ENCODE measurements at places on chromosomes 11 and 22.
A peak's percentile ranks its signal among the peaks of the same experiment; 100 is the strongest.

DNA sequence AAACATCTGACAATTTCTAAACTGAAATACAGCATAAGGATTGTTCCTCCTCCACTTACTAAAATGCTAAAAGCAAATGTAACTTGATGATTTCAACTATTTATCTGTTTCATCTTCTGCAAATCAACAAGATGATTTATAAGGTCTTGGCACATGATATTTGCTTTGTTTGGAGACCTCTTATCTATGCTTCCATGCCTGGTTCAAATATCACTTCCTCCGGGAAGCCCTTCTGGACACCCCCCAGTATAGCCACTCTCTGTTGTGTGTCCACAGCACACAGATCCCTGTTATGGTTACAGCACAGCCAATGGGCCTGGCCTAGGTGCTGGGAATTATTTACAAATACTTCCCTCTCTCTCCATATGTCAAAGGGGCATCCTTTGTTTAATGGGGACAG is 114.8 kb downstream of the C11orf58 start:
- no peak for DNase-seq

GRCh38 chr22:26483043-26483438 is 542 bp downstream of the HPS4 start:
- no peak for DNase-seq

DNA sequence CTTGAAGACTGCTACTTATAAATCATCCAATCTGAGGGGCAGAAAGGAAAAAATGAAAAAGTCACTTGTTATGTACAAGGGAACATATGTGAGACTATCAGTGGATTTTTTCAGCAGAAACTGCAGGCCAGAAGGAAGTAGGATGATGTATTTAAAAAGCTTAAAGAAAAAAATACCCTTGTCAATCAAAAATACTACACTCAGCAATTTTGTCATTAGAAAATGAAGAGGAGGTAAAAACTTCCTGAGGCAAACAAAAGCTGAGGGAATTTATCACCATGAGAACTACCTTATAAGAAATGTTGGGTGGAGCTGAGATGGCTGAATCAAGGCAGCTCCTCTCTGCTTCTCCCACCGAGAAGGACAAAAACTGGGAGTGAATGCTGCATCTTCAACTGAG is 21.1 kb downstream of the MRGPRX2 start:
- no peak for DNase-seq

- DNase-seq, result no peak
These were observed 49.5 kb downstream of the GAB4 start for GRCh38 chr22:16958475-16958874.

DNA sequence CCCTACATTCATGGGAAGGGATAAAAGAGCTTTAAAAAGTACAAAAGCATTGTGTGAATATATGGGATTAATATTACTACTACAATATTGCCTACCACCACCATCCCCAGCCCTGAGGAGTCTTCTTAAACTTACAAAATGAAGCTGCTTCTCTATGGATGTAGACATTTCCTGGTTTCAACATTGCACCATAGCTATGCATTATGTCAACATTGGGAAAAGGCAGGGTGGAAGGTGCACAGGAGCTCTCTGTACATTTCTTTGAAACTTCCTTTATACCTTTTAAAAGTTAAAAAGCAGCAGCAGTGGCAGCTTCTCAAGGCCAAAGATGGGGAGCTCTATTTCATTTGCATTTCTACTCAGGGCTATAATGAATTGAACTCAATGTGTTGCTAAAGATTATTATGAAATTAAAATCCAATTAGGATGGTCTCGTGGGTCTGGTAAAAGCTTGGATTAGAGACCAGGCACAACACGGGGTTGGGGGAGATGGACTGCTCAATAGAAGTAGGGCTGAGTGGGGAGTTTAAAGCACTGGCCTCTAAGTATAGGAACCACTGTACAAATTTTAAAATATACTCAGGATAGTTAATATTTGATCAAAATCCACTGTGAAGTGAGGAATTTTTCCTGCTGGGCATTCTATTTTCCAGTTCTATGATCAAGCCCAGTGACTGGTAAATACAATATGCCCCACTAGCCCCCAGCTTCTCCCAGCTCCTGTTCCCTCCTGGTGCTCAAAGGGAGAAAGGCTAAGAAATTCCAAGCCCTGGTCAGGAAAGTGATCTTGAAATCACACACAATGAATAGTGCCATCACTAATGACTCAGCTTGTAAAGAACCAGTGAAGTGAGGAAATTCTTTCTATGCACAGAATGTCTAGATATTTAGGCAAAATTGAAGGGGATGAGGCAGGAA is 362.7 kb upstream of the CCDC90B start:
- DNase-seq, result no peak

DNA sequence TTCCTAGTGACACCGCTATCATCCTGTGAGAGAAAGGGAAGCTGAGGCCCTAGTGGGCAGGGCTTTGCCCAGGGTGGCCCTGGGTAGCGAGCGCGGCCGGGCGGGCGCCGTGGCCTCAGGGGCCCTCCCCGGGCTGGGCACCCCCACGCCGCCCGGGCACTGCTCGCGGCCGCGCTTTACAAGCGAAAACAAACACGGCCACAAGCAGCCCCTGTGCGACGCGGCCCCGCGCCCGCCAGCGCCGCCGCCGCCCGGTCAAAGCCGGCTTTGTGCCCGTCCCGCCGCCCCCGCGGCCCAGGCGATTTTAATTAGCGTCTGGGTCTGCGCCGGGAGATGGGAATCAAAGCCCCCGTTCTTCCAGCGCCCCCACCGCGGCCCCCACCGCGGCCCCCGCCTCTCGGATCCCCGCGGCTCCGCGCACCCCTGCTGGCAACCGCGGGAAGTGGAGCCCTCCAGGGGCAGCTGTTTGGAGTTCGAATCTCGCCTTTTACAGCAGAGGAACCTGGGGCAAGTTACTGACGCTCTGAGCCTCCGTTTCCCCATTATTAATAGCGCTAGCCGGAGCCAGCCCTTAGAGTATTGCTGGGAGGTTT is 47.9 kb downstream of the CHRDL2 start:
- DNase-seq, result no peak

DNA sequence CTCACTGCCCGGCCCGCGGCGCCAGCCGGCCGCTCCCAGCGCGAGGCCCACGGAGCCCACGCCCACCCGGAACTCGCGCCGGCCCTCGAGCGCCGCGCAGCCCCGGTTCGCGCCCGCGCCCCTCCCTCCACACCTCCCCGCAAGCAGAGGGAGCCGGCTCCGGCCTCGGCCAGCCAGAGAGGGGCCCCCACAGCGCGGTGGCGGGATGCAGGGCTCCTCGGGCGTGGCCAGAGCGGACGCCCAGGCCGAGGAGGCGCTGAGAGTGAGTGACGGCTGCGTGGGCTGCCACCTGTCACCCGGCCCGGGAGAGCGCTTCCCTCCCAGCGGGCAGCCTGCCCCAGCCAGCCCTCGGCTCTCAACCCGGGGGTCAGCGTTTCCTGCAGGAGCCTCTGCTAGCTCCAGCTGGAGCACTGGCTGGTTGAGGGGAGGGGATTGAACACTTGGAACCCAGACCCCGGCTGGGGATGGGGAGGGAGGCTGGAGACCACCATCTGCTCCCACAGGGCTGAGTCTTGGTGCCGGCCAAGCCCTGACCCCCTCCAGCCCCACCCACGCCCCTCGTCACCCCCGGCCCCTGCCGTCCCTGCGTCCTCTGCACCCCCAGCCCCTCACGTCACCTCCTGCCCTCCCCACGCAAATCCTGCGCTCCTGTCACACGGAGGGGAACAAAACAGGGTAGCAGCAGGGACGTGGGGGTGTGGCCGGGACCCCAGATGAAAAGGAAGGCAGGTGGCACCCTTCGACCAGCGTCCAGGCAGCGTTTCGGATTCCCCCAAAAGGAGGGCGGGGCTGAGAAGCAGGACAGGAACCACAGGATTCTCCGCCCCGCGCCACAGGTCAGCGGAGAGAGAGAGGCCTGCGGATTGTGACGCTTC is 157.0 kb downstream of the BRD1 start:
- no peak for DNase-seq

- no peak for DNase-seq
These were observed 126.4 kb downstream of the KCNQ1OT1 start for GRCh38 chr11:2573240-2574042.

- DNase-seq, result no peak
These were observed 910.5 kb upstream of the CHORDC1 start for GRCh38 chr11:91133361-91133760.

DNA sequence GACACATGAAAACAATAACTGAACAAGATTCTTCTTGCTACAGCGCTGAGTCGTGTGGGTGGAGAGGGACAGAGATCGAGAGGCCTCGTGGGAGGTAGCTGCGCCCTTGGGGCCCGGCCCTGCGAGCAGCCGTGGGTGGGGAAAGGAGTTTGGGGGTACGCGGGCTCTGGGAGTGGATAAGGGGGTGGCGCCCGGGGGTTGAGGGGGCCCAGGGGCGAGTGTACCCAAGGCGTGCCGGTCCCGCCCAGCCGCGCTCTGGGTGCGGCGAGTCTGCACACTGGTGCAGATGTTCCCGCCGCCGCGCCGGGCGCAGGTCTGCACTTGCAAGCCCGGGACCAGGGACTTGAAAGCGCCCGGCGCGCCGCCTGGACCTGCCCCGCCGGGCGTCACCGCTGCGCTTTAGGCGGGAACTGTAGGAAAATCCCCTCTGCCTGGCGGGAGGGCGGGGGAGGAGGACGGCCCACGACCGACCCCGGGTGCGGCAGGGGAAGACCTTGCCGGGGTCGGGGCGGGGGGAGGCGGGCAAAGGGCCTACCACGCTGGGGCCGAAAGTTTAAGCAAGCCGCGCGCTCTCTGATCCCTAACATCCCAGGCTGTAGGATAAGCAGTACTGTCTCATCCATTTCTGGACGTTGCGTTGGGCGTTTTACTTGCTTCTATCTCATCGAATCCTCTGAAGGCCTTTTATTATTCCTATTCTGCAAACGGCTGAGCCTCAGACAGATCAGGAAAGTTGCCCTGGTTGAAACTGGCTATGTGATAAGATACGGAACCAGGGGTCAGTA is 1.4 kb upstream of the KREMEN1 start:
- no peak for DNase-seq

DNA sequence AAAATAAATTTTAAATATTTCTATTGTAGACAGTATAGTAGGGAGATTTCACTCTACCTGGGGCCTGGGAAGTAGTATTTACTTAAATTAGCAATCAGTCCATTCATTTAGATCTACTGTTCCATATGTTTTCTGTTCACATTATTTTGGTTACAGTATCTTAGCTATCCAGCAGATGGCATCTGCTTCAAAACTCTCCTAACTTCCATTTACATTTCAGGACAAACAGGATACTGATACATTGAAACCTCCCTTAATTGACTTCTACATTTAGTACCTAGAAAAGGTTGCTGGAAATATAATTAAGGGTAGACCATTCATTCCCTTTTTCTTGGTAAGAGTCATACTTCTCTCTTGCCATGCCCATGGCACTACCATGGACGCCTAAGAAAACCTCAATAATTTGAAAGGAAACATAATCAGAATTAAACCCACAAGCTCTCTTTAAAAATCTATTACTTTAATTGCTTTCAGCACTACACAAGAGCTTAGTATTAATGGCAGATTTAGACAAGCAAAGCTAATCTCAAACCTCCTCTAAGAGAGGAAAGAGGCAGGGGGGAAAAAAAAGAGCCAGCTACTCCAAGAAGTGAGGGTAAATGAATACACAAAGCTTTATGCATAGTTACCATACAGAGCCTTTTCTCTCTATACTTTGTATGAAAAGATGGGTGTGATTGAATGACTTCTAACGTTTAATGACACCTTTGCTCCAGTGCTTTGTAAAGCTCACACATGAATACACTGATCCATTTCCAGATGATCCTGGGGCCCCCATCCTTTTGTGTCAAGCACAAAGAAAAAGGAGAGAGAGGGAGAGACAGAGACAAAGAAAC is 131.2 kb upstream of the MTMR2 start:
- peak; percentile 33 for DNase-seq

- no peak for DNase-seq
These were observed 135.4 kb downstream of the METTL15 start for GRCh38 chr11:28243581-28243980.

GRCh38 chr11:36361472-36361871 is 65.4 kb downstream of the PRR5L start:
- DNase-seq, result no peak

DNA sequence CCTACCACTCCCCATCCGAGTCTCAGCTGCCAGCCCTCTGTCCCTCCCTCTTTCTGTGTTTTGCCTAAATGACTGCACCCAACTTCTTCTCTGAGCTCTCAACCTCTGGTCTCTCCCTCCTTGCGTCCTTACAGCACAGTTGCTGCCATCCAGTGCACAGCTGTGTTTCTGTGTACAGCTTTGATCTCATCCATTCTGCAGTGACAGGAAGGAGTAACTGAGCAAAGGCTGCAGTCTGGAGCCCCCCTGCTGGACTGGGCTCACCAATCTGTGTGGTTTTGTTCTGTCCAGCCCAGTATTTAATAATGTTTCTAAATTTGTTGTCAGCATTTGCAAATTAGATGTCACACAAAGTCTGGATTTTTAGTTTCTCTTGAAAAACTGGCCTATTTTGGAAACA is 43.8 kb downstream of the PRR5L start:
- DNase-seq, result no peak
